ENCODE measurements at places on chromosomes 6 and 20.

DNA sequence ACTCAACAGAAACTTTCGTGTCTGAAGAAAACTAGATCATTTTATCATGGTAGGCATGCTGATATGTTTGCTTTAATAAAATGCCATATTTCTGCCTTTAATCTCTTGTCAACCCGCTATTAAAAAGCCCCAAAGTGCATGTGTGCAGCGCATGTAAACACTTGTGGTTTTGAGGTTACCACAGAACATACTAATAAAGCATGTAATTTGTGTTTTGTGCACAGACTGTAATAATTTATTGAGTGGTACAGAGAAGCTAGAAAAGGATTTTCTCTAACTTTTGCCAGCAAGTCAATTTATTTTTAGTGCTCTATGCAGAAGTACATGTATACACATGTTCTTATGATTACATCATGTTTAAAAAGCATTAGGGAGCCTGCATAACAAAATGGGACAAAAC is 349.9 kb upstream of the SLC35B3 start:
- no peak for DNase-seq

DNA sequence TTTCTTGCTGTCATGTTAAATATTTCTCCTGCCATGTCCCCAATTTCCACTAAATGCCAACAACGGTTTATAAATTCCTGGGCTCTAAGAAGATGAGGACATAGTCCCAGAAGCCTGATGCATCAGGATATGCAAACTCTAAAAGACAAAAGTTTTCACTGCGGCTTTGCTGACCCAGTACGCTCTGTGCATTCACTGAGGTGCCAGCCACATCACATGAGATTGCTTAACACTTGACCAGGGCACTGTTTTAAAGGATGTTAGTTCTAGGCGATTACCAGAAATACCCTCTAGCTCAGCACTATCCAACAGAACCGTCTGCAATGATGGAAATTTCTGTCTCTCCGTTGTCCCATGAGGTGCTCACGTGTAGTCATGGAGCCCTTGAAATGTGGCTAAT is 19.9 kb upstream of the ADTRP start:
- DNase-seq, result no peak

DNA sequence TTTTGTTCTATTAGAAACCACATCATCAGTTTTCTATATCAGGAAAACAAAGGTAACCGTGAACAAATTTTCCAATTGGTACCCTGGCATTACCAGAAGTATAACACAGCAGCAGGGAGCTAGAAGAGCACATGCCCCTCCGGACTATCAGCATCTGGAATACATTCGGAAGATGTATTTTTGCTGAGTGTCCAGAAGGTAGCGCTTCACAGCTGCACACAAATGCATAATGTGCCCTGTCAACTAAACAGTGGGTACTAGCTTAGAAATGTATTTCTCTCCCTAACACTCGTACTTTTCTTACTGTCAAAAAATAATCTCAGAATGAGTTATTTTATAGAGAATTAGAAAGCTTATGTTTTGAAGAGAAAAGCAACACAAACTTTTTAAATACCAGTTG is 77.6 kb downstream of the HUS1B start:
- DNase-seq, result peak; percentile 13

- no peak for DNase-seq
Observed at GRCh38 chr6:154169193-154169847, 130.3 kb downstream of the OPRM1 start.

DNA sequence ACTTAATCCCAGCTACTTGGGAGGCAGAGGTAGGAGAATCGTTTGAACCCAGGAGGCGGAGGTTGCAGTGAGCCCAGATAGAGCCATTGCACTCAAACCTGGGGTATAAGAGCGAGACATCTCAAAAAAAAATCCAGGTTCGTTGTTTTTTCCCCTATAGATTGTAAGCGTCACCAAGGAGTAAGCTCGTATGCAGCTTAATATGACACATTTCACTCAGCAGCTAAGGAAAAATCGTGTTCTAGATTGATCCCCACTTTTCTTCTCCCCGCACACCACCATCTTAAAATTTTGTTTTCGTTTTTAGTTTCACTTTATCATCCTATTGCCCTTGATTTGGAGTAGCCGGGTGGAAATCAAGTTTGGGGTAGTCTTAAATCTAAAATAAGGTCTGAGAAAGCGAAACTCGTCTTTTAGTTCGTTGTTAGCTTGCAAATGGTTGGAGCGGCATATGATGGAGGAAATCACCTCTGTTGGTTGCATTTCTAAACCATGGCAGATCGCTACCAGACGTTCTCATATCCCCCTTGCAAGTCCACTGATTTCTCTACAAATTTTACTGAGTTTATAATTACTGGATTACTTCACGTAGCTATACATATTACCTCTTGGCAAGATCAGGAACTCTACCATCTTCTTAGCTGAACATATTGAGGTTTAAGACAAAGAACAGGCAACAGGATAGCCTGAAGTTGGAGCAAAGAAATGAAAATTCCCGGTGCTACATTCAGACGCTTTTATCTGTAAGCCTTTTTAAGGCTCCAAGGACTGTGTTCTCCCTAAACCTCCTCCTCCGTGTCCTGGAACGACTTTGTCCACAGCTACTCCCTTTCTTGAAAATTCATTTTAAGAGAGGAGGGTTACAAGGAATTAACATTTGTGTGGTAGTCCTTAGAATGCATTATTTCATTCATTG is 91.1 kb upstream of the BTN3A2 start:
- DNase-seq, result no peak

DNA sequence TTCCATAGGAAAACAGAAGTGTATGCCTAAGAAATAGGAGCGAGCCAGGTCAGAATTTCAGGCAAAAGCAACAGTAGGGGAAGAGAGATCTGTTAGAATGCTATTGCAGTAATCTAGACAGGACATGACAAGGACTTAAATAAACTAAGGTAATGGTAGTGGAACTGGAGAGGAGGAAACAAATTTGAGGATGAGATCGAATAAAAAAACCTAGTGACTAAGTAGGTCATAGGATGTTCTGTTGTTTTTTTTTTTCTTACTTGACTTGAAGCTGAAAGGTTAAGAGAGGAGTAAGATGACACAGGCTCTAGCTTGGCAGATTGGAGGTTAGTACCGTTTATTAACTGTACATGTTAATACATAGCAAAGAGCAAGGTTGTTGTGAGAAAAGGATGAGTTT is 28.6 kb downstream of the ORC3 start:
- DNase-seq, result no peak

DNA sequence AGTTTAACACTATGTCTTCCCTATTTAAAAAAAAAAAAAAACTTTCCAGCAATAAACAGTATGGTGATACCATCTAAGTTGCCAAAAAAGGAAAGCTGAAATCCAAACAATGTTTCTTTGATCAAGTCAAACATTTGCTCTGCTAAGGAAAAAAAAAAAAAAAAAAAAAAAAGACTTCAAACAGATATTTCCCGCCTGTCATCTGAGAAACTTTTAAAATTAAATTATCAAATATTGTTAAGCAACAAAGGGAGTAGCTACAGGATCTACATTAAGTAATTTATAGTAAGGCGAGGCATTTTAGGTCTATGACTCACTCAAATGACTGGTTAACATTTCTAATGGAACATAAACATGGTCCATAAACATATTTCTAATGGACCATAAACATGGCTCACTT is 121.2 kb downstream of the DST start:
- no peak for DNase-seq

Measured in NCI-H526 treated with DMSO at 0.1 percent for 48 hours (cell line).